ENCODE measurements at places on chromosomes 2 and 18. TPM values are rescaled to one million over a fixed set of nuclear protein-coding genes. Genes with fewer than 3 reads are reported as not detected.

DNA sequence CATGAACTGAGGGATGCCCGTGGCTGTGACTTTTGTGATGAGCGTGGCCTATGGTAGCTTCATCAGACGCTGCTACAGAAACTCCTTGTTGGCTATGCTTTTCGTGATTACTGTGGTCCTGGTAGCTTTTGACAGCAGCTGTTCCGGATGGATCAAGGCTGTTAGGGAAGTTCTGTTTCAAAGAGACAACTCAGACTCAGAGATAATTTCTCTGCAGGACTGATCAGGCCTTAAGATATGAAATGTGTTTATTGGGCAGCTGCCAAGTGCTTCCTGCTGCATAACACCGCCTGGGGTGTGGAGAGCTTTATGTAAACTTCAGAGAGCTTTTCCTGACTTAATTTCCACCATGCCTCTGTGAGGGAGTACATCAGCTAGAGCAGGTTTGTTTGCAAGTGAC lies 243.8 kb downstream of the TSN start:
- DNase-seq = peak; percentile 82

- no peak for DNase-seq
Observed at GRCh38 chr18:59374128-59374527, 15.1 kb upstream of the LMAN1 start.

DNA sequence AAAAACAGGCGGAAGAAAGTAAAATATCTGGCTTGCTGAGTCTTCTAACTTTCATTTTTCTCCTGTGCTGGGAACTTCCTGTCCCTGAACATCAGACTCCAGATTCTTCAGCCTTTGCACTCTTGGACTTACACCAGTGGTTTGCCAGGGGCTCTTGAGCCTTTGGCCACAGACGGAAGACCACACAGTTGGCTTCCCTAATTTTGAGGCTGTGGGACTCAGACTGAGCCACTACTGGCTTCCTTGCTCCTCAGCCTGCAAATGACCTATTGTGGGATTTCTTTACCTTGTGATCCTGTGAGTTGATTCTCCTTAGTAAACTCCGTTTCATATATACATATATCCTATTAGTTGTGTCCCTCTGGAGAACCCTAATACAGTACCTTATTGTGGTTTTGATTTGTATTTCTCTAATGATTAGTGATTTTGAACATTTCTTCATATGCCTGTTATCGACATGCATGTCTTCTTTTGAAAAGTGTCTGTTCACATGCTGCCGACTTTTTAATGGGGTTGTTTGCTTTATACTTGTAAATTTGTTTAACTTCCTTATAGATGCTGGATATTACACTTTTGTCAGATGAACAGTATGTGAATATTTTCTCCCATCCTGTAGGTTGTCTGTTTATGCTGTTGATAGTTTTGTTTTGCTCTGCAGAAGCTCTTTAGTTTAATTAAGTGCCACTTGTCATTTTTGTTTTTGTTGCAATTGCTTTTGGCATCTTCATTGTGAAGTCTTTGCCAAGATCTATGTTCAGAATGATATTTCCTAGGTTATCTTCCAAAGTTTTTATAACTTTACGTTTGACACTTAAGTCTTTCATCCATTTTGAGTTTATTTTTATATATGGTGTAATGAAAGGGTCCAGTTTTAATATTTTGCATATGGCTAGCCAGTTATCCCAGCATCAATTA lies 348.8 kb upstream of the SETBP1 start:
- no peak for DNase-seq

The ZNF514 gene
- total RNA-seq = 9.4 TPM

- no peak for DNase-seq
Observed at GRCh38 chr18:32093523-32093922, 1.8 kb downstream of the RNF138 start.

The SERPINB12 gene
- not detected for total RNA-seq

GRCh38 chr2:205885492-205886099 lies 200.4 kb downstream of the INO80D start:
- DNase-seq = peak; percentile 44

The SYT4 gene
- not detected for total RNA-seq

DNA sequence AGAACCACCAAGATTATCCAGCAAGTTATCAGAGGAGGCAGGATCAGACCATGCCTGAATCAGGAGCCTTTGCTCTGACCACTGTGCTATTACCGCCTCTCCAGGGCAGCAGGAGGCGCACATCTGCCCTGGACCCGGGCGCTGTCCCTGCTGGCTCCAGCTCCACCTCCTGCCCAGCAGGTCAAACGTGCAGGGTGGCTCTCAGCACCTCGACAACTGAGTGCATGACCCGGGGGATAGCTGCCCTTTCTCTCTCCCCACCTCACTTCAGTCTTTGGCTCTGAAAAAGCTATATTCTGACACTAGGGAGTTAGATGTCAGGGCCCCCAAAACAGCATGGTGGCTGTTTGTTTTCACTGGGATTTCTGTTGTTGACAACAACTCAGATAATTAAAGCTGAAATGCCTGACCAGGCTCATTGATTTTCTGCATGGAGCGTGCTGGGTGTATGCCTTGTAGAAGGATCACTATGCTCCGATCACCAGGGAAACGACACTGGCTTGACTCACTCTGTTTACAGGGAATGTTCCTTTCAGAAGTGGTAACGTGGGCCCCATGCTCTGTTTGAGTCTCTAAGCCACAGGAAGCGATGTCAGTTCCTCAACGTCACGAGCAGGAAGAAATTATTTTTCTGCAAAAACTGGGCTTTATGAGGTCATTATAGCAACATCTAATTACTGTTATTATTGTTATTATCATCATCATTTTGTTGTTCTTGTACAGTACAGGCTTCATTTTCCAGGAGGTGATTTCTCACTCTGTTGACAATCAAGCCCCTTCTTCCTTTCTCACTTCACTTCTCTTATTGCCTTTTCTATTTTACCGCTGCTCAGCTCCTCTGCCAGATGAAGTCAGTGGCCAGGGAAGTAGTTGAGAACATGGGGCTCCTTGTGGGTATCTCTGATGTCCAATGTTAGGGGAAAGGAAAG lies 125.6 kb downstream of the PLB1 start:
- DNase-seq = peak; percentile 46

DNA sequence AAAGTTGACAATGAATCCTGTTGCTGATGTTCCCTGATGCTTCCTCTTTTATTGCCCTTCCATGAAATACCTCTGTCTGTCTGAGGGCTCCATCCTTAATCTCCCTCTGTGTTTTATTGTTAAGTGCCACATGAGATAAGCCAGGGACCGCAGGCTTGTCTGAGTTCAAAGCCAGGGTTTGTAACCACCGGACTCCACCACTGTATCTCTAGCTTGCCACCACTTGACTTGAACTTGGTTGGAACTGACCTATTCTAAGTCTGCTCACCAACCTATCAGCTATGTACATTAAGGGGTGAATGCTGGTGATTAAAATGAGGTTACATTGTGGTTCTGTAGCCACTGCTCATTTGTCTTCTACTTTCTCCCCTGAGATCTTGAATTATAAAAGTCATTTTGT lies 328.5 kb upstream of the ZEB2 start:
- no peak for DNase-seq

DNA sequence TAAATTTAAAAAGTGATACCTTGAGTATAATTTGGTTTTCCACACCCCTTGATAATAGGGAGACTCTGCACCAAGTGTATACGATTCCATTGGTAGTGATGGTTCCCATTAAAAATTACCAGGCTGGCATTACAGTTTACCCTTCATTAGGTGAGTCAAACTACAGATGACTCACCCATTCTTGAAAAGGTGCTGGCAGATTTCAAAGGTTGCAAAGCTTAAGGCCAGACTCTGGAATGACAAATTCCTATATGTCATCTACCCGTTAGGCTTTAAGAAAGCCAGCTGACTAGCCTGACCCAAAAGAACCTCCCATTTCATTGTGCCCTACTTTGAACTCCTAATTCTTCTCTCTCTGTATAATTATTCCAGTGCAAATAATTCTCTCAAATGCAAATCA lies 124.4 kb downstream of the LRRTM4 start:
- no peak for DNase-seq

DNA sequence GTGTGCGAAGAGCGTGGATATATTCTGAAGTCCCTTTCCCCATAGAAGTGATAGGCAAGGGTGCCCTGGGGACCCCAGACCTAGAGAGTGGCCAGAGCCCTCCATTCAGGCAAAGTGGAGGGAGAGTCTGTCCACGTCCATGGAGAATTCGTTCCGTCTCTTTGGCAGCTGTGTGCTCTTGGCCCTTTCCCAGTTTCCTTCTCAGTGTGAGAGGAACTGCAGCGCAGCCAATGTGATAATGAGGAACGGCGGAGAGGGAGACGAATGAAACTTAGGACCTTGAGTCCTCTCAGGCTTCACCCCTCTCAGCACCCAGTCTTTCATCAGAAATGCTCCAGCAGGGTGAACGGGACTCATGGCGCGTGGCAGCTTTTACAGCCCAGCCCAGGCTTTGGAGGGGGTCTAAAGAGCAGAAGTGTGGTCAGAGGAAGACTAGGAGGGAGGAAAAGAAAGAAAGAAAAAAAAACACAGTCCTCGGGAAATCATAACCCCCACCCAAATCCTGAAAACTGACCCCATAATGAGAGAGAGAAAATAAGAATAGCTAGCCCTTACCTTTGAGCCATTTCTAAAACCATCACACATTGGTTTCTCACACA lies 95.0 kb upstream of the RIOK3 start:
- no peak for DNase-seq

All from SJCRH30 (cell line).